Fibroblast of skin of left biceps (primary cell): ENCODE measurements at places on chromosomes 12 and 14.

GRCh38 chr12:64900540-64900939, 76.1 kb downstream of the TBC1D30 start:
- no peak for DNase-seq

GRCh38 chr14:50311337-50311971, 575 bp downstream of the L2HGDH start:
- DNase-seq, result no peak

- DNase-seq, result no peak
These were observed 125.8 kb upstream of the AVPR1A start for GRCh38 chr12:63276537-63277365.

GRCh38 chr12:103442822-103443221, 52.9 kb downstream of the C12orf42 start:
- DNase-seq, result no peak

DNA sequence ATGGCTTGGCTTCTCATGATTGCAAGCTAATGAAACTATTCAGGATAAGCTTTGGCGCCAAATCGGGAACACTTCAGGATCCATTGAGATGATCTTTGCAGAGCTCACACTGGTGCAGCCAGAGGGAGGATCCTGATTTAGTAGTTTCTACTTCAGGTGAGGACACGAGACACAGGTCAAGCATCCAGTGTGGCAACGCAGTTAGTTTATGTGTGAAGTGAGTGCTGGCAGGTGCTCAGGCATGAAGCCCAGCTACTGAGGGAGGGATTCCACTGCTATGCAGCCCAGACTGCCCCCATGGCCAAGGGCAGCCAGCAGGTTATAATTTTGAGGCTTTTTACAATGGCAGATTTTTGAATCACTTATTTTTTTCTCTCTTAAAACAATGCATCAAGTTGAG, 113.5 kb upstream of the PCED1B start:
- DNase-seq, result no peak

- no peak for DNase-seq
These were observed 939 bp downstream of the NPC2 start for GRCh38 chr14:74491956-74492775.

DNA sequence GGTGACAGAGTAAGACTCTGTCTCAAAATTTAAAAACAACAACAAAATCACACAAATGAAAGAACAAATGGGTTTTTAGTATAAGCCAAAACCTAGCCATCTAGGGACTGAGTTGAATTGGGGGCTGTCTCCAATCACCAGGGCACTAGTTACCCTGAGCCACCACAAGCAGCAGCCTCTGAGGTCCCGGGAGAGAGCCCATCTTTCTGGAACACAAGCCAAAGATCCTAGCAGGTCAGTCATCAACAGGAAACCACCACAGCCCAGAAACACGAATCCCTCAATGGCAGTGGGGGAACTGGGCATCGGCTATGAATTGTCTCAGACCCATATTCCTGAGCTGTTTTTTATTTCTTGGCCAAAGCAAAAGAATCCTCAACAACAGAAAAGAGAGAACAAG, 75.3 kb downstream of the KDM2B start:
- DNase-seq, result no peak

GRCh38 chr12:131757111-131757510, 46.2 kb downstream of the SFSWAP start:
- no peak for DNase-seq

DNA sequence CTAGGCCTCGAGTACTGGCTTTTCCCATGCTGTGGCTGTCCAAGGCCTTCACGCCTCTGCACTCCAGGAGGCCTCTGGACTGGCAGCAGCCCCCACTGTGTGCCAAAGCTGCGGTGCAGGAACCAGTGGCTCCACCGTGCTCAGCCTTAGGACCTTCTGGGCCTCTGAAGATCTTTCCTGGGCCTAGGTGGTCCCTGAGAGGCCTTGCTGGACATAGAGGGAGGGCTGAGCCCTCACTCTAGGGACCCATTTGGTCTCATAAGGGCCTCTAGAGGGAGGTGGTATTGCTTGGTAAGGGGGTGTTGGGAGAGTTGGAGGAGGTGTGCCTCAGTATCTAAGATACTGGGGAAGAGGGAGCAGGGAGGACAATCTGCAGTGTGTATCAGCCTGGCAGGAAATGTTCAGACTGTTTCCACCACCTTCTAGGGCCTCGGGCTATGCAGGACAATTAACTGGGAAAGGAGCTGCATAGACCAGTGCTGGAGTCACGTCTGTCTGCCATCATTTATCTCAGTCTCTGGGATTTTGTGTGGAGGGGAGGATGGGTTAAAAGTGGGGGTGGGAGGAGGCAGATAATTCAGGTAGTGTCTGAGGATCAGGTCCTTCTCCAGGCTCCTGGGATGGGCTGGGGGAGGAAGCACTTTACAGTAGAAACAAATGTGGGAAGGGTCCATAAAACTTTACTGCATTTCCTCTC, 2.9 kb downstream of the HOXC5 start:
- DNase-seq, result no peak

GRCh38 chr12:55626154-55626553, 10.5 kb upstream of the OR10P1 start:
- no peak for DNase-seq

DNA sequence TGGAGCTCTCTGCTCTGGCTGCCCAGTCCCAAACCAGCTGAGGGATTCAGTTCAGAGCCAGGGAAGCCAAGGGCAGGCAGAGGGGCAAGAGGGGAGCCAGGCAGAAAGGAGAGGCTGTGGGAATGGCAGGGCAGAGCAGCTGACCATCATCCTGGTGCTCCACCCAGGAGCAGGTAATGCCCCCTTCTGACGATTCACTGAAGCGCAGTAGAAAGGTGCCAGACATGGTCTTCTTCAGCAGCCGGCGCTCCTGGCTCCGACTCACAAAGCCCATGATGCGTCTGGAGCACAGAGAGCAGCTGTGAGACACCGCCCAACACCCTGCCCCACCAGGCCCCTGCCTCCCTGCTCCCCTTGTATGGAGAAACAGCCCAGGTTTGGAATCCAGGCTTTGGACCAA, 8.0 kb downstream of the IL23A start:
- no peak for DNase-seq

DNA sequence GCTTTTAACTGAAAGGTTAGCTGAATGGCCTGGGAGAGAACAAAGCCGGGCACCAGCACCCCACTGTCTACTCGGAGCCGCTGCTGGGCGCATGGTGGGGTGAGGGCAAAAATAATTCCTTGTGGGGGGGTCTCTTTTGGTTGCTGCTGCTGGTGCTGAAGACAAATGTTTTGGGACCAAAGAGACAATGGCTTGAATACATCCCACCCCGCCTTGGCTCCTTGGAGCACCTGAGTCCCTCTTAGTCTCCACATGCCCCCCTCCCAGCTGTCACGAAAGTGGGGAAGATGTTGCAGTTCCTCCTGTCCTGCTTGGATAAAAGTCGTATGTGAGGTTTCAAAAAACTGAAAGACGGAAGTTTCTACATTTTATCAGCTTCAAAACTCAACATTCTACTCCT, 85.0 kb downstream of the PIWIL1 start:
- DNase-seq, result no peak

DNA sequence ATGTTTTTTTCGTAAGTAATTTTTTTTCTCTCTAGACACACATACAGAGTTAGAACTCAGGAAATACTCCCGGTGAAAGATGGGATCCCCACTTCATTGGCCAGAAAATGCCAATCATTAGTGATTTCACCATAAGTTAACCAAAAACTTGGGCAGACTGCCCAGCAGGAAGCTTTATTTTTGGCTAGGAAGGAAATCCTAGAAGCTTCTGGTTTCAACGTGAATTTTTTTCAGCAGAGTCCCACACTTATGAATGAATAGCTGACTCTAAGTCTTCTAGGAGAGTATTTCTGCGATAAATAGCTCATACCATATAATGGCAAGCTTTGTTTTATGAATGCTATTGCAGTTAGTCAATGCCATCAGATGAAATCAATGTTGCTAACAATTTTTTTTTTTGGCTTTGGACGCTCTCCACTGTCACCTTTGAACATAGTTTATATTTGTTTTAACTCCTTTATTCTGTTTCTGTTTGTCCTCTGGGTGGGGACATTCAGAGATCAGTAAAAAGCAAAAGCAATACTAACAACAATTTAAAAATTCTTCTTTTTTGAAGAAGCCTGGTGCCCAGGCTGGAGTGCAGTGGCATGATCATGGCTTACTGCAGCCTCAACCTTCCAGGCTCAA, 9.5 kb downstream of the PPP1CC start:
- peak; percentile 42 for DNase-seq

DNA sequence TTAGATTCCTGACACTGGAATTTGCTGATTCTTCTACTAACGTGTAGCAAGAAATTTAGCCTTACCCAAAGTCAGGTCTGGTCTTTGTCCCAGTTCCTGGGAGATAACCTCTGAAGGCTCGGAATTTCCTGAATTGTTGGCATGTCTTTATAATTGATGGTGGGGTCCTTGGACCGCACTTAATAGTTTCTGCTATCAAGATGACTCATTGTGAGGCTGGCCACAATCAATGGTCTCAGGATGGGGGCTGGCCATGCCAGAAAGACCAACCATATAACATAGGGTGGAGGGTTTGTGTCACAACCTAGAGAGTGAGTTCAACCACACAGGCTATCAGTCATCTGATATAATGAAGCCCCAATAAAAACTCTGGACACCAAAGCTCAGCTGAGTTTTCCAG, 259.7 kb downstream of the DAD1 start:
- no peak for DNase-seq

DNA sequence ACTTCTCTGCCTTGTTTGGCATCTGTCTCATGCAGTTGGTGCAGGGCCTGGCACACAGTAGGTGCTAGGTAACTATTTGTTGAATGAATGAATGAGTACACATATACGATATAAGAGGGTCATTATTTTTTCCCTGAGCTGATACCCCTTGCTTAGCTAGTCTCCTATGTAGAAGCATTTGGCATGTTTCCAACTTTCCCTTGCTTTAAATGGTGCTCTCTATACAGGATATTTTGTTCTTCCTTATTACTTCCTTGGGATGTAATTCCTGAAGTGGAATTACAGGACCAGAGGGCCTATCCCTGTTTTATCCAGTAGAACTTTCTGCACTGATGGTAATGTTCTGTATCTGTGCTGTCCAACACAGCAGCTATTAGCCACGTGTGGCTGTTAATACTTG, 250.1 kb upstream of the PWP1 start:
- DNase-seq, result no peak

DNA sequence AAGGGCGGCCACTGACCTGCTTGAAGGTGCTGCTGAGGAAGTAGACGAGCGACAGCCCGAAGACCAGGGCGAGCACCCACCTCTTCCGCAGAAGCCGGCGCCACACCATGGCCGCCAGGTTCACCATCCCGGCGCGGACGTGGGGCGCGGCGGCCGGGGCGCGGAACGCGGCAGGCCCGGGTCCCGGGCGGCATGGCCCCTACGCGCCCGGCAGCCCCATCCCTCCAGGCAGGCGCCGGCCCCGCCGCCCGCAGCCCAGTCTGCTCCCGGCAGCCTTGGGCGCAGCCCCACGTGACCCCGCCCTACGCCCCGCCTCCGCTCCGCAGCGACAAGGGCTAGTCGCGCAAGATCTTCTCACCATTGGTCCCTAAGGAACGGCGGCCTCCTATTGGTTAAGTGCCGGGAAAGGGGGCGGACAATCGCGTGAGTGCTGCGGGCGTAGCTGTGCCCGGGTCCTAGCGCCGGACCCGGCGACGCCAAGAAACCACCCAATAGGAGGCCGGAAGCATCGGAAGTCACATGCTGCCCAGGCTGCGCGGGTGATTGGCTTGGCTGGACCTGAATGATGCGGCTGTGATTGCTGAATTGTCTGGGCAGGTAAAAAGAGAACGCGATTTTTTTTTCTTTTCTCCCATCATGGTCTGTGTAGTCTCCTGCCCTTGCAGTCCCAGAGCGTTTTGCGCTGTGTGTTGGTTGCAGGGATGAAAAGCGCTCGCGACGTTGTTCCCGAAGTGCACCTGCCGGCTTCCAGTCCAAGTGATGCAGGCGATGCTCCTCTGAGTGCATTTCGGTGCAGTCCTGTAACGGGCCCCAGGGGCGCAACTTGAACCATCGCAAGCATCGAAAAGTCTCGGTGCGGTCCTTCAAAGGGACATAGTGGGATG, at the start of the genes RNFT2 and SPRING1:
Gene RNFT2 (plus strand): TSS at position 542 of the 884 bp plus-strand sequence. CDS start 2,183 bp downstream, outside the sequence.
Gene SPRING1 (minus strand): TSS at position 296 of the 884 bp plus-strand sequence. CDS start 169 bp downstream, at position 127.
- peak; percentile 98 for DNase-seq

- DNase-seq, result no peak
These were observed 56.1 kb downstream of the CDC42BPB start for GRCh38 chr14:103001226-103001625.

DNA sequence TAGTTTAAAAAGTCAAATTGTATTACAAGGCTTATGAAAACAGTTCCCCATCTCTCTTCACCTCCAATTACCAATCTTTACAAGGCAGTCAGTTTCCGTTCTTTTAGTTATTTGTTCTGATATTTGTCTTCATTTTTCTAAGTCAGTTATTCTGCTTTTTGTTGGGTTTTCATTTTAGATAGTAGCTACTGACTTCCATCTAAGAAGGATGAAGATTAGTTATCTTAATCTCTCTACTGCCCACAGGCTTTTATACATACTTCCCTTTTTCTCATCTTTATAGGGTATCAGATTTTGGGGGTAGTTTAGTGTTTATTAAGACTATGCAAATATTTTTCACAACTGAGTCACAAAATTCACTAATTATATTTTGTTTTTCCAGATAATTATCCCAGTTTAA, 38.4 kb downstream of the FRS2 start:
- no peak for DNase-seq

- no peak for DNase-seq
These were observed 75.8 kb upstream of the RIN3 start for GRCh38 chr14:92437729-92438285.

DNA sequence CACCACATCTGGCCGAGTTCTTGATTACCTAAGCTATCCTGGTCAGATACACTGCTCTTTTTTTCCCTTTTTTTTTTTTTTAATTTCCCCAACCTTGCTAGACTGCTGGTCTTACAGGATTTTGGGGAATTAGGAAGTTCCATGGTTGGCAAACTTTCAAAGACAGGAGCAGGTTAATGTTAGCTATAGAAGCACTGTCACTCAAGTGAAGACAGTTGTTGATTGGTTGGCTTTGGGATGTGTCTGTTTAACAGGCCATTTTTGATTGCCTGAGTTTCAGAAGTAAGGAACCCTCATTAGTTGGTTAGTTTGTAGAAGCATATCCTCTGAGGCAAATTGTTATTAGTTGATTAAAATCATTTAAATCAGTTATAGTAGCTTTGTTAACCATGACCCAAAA, 36.8 kb downstream of the RAP1B start:
- no peak for DNase-seq

DNA sequence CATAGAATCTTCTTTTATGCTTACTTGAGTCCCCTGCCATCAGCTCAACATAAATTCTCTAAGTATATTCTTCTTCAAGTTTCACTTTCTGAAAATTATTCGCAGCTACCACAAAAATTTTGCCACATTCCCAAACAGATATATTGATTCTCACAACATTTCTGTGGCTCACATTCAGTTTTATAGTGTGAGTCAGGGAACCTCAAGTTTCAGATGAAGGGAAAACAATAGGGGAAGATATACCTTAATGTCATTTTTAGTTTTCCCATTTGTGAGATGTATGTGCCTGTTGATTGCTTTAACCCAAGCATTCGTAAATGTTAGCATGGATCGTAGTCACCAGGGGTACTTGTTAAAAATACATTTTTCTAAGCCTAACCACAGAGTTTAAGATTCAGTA, 465.8 kb downstream of the CCER1 start:
- peak; percentile 23 for DNase-seq

- peak; percentile 30 for DNase-seq
These were observed 12.9 kb upstream of the MCRS1 start for GRCh38 chr12:49580572-49581535.
